Small intestine (tissue), 16 donors: ENCODE measurements at places on chromosomes 13 and 19.

- DNase-seq: no peak
Observed at GRCh38 chr13:108787700-108788414, 158.4 kb downstream of the MYO16 start.

- no peak for DNase-seq
Observed at GRCh38 chr13:70087247-70087646, 20.4 kb upstream of the ATXN8OS start.

- DNase-seq: no peak
Observed at GRCh38 chr19:56689198-56689597, 17.6 kb upstream of the ZNF835 start.

DNA sequence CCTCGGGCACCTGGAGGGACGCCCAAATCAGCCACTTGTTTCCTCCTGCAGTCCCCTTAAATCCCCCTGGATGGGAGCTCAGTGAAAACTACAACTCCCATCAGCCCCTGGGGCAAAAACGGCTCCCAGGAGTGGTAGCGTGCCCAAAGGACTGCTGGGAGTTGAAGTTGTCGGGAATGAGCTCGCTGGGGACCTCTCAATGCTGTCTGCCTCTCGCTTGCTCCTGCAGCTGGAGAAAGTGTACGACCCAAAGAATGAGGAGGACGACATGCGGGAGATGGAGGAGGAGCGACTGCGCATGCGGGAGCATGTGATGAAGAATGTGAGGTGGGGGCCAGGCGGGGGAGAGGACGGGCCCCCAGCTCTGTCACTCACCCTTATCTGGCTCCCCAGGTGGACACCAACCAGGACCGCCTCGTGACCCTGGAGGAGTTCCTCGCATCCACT, 14.7 kb upstream of the DHDH start:
- peak; percentile 25 for DNase-seq

- DNase-seq: no peak
Observed at GRCh38 chr19:844546-844971, 3.8 kb downstream of the PRTN3 start.

GRCh38 chr19:29875931-29876330, 64.1 kb downstream of the CCNE1 start:
- DNase-seq: no peak
